ENCODE measurements at places on chromosomes 2 and 18.

- no peak for DNase-seq
These were observed 128.0 kb upstream of the CD302 start for GRCh38 chr2:159925975-159926374.

- DNase-seq: no peak
These were observed 517.6 kb downstream of the TXNL1 start for GRCh38 chr18:56120782-56121181.

DNA sequence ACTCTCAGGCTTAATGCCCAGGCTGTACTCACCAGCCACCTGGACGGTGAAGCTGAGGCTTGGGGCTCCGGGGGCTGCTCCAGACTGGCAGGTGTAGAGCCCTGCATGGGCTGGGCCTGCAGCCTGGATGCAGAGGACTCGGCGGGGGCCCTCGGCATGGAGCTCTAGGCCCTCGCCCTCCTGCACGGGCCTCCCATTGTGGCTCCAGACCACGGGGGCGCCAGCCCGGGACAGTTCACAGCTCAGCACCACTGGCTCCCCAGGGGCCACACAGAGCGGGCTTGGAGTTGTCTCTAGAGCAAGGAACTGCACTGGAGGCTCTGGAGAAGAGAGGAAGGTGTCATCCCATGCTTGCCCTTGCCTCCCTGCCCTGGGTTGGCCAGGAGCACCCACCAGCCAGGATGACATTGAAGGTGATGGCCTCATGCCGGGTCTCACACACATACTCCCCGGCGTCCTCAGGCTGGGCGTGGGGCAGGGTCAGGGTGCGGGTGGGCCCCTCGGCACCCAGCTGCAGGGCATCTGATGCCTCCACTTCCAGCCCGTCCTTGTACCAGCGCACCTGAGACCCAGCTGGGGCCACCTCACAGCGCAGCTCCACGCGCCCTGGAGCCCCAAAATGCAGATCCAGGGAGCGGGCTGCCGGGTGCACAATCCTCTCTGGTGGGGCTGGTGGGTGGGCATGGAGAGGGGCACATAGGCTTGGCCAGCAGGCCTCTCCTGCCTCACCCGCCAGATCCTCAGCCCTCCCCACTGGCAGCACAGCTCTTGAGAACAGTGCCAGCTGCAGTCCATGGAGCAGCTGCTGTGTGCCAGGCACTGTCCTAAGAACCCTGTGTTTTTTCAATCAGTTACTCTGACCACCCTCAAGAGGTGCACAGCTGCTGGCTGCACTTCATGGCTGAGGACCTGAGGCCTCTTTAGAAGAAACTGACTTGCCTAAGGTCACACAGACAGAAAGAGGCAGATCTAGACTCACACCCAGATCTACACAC, 13.3 kb downstream of the OBSL1 start:
- DNase-seq: no peak

GRCh38 chr18:65606551-65607130, 144.2 kb upstream of the CDH7 start:
- no peak for DNase-seq

Data from fibroblast of mammary gland (primary cell).